ENCODE measurements at places on chromosomes 5 and 9. TPM values are rescaled to one million over a fixed set of nuclear protein-coding genes. Genes with fewer than 3 reads are reported as not detected.

STPG3 gene
- total RNA-seq = not detected

ZSWIM6 gene
- 5.9 TPM for total RNA-seq

NTNG2 gene
- total RNA-seq = 3.2 TPM

AQP7 gene
- 0.95 TPM for total RNA-seq

TAF1L gene
- total RNA-seq = not detected
